ENCODE measurements at places on chromosomes 11 and 22.

DNA sequence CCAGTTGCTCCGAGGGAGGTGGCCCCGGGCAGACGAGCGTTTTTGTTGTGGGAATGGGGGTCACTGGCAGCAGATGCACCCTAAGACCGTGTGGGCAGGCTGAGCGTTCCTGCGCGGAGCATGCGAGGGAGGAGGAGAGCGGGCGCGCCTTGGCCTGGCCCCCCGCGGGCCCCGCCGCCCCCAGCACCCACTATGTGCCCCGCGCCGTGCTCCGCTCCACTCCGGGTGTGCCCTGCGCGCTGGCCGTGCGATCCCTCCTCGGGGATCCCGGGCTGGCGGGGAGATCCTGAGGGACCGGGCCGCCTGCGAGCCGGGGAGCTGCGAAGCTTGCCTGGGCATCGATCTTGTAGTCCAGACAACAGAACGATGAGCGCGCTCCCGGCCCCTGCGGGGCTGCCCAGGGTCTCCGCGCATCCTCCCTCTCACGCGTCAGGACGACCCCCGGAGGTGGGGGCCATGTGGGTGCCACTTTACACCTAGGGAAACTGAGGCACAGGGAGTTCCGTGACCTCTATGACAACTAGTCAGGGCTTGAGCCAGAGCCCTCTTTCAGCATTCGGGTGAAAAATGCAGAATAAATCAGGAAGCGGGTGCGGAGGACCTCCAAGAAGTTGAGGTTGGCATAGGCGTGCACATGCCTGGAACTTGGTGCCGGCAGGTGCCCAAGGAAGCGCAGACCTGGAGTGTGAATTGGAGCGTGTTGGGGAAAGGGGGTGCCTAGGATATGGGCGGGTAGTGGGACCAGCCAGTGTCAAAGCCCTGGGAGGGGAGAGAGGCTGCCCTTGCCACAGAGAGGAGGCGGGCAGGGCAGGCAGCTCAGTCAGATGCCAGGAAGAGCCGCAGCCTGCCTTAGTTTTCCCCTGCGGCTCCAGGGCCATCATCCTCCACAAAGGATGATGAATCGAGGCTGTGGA is 1.3 kb upstream of the KMT5B start:
- DNase-seq, result no peak

- no peak for DNase-seq
Measured at GRCh38 chr11:103210543-103210942, 101.3 kb downstream of the DYNC2H1 start.

GRCh38 chr11:31671681-31672080 is 139.4 kb downstream of the PAX6 start:
- DNase-seq, result no peak

GRCh38 chr11:62555464-62556107 is 9.0 kb upstream of the AHNAK start:
- no peak for DNase-seq

DNA sequence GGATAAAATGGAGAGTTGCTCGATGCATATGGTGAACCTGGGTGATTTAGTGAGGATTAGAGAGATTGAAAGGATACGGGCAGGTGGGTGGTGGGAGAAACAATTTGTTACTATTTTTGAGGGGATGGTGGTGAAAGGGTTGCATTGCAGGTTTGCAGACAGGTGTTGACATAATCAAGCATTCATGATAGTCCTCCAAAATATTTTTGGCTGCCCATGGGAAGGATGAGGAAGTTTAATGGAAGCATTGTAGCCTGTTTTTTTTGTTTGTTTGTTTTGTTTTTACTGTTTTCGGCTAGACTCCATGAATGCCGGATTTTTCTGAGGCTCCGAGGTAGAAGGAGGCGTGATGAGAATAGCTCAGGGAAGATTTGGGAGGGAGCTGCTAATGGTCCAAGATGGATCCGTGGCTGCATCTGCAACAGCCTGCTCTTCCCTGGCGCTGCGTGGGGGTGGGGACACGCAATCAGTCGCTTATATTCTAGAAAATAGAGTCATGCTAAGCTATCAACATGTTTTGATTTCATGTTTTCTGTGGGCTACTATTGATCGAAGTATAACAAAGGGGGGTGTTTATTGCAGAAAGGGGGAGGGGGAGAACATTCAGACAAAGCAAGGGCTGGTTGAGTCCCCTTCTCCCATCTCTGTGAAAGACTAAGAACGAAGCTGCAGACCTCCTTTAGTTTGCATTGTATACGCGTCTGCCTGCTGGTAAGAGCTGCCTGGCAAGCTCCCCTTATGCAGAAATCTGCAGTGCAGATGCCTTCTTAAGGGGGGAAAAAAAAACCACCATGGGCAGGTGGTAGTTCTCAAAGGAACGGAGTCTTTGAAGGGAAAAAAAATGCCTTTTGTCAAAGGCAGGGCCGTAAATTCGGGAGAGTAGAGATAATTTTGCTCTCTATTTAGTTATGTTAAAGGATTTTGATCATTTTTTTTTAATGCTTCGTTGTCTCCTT is 1.0 kb downstream of the RTN3 start:
- no peak for DNase-seq

GRCh38 chr22:34210301-34210700 is 290.0 kb upstream of the LARGE1 start:
- DNase-seq, result no peak

DNA sequence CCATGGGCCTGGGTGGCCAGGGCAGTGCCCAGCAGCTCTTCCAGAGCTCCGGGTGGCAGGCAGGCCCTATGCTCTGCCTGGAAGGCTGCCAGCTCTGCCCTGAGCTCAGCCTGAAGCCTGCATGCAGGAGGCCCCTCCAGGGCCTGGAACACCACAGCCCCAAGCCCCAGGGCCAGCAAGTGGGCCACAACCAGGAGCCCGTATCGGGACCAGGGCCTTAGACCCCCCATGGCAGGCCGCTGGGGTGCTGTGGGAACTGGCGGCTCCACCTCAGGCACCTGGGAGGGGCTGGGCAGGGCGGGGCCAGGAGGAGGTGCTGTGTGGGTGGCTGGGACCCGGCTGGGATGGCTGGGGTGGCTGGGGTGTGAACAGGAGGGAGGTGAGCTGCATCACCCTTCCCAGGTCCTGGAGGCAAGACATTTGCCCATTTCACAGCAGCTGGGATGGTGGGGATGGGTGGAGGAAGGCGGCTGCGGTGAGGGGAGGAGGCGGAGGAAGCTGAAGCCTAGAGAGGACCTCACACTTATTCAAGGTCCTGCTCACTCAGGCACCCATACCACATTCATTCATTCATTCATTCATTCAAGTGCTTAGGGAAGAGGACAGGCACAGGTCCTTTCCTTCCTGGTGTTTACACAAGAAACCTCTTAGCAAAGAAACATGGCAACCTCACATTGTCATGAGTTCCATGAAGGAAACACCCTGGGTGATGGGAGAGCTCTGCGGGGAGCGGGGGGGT is at the start of gene KCNK7:
Gene KCNK7 (minus strand): TSS at position 258 of the 739 bp plus-strand sequence. CDS start 28 bp downstream, at position 230.
- DNase-seq, result no peak

DNA sequence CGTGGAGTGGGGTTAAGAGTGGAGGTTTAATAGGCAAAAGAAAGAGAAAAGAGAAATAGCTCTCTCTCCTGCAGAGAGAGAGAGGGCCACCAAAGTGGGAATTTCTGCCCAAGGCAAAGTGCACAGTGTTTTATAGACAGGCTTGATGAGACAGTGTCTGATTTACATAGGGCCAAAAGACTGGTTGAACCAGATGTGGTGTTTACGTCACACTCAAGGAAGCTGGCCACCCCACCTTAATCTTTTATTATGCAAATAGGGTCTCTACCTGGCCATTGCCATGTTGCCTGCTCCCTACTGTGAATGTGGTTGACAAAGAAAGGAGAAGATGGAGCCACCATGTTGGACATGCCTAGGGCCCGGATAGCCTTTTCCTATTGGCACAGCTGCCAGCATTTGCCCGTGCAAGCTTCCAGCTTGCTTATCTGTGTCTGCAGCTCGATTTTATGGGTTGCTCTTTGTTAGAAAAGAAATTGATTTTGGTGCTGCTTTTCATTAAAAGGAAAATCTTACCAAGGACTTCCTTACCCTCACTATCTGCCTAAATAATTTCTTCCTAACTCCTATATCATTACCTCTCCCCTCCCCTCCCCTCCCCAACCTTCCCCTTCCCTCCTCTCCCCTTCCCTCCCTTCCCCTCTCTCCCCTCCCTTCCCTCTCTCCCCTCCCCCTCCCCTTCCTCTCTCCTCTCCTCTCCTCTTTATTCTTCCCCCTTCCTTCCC is 436.0 kb downstream of the NELL1 start:
- DNase-seq, result peak; percentile 5

GRCh38 chr11:48033918-48034341 is 53.6 kb downstream of the PTPRJ start:
- no peak for DNase-seq

GRCh38 chr22:44909241-44909640 is 100.6 kb downstream of the PHF21B start:
- no peak for DNase-seq

DNA sequence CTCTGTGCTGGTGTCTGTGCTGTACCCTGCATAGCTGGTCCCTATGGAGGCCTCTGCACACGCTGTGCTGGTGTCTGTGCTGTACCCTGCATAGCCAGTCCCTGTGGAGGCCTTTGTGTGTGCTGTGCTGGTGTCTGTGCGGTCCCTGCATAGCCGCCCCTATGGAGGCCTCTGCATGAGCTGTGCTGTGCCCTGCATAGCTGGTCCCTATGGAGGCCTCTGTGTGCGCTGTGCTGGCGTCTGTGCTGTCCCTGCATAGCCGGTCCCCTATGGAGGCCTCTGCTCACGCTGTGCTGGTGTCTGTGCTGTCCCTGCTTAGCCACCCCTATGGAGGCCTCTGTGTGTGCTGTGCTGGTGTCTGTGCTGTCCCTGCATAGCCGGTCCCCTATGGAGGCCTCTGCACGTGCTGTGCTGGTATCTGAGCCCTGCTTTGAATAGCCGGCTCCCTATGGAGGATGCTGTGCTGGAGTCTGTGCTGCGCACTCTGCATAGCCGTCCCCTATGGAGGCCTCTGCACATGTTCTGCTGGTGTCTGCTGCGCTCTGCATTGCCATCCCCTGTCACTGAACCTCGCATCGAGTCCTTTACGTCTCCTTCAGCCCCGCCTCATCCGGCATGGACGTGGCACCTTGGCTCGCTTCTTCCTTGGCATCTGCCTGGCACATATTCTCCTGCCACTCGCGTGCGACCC is 6.2 kb downstream of the NADSYN1 start:
- DNase-seq, result no peak

DNA sequence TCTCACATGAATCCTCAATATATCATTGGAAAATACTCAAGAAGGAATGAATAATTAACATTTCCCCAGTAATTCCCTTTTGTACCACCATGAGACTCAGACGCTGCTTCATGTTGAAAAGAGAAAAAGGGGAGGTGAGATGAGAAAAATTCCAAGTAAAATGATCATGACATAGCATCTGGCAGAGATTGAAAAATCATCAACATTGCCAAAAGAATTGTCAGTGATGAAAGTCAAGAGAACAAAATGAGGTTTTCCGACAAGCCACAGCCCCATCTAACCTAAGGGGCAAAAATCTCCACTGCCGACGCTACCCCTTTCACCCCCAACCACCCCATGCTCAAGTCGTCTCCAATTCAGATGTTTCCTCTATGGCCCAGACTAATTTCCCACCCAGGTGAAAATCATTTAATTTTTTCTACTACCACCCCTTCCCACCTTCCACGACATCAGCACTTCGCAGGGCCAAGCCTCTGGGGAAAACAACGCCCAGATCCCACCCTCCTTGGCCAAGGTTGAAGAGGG is 1.2 kb downstream of the RAB6A start:
- no peak for DNase-seq

GRCh38 chr11:115238791-115239190 is 265.4 kb downstream of the CADM1 start:
- no peak for DNase-seq

DNA sequence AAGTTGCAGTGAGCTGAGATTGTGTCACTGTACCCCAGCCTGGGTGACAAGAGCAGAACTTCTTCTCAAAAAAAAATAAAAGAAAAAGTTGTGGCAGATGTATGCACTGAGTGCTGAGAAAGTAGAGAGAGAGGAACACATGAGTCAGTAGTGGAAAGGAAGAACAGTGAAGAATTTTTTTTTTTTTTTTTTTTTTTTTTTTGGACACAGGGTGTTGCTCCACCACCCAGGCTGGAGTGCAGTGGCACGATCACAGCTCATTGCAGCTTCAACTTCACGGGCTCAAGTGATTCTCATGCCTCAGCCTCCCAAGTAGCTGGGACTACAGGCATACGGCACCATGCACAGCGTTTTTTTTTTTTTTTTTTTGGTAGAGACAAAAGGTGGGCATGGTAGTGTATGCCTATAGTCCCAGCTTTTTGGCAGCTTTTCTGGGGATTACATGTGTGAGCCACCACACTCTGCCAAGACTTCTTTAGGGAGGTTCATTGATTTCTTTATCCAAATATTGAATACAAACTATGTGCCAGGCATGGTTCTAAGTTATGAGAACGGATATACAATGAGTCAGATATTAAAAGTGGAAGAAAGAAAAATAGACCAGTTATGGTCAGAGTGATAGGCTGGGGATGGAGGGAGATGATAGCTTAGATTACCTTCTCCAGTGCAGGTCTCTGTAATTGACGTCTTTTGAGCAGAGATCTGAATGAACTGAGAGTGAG is 62.0 kb downstream of the YAP1 start:
- DNase-seq, result no peak

DNA sequence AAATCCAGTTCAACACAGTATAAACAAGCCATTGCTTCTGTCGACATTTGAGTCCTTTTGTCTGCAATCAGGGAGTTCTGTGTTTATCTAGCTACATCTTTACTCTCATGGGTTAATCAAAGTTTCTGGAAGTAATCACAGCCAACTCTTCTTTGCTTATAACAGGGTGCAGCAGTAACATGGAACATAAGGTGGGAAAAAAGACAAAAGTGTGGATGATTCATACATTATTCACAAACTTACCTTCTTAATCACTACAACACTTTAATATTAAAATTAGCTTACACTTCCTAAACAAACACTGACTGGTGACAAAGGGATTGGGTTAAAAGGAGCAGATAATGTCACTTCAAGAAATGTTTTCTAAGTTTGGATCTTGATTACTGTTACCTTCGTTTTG is 44.7 kb downstream of the SNX19 start:
- no peak for DNase-seq

DNA sequence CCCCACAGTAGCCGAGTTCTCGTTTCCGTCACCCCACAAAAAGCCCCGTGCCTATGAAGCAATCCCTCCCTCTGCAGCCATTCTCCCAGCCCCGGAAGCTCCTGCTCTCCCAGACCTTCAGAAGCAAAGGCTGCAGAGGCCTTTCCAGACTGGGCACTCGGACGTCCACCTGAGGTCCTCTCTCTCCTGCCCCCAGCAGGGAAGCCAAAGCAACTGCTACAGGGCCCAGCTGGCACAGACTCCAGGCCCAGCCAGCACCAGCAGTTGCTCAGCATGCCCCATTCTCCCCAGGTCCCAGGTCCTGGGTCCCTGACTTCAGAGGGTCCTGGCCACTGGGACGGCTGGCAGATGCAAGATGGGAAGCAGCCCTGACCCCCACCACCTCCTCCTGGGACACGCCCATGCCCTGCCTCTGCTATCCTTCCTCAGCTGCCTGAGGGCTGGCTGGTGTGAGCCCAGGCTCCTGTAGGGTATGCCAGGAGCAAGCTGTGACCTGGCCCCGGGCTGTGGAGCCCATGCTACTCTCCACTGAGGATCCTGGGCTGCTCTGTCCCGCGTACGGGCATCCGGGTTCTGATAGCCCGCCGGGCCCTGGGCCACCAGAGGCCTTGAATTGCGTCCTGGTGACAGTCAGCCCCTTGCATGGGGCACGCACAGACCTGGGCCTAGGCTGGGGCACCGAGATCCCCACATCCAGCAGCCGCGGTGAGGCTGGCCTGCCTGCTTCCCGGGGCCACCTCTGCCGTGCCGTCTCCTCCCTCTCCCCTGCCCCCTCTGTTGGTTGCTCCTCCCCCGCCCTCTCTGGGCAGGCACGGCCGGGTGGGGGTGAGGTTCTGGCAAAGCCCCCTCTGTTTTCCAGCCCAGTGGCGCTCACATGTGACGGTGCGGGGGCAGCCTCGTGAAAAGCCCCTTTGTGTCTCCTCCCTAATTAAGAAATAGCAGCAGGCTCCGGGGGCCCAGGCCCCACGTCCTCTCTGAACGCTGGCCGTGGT is 1310.3 kb downstream of the BRD1 start:
- no peak for DNase-seq

Data from iPS DF 6.9 (cell line).